ENCODE measurements at places on chromosomes 5 and 9. TPM values are rescaled to one million over a fixed set of nuclear protein-coding genes. Genes with fewer than 3 reads are reported as not detected.
A peak's percentile ranks its signal among the peaks of the same experiment; 100 is the strongest.

- DNase-seq, result no peak
Observed at GRCh38 chr5:26259081-26259480, 779.3 kb downstream of the CDH9 start.

DNA sequence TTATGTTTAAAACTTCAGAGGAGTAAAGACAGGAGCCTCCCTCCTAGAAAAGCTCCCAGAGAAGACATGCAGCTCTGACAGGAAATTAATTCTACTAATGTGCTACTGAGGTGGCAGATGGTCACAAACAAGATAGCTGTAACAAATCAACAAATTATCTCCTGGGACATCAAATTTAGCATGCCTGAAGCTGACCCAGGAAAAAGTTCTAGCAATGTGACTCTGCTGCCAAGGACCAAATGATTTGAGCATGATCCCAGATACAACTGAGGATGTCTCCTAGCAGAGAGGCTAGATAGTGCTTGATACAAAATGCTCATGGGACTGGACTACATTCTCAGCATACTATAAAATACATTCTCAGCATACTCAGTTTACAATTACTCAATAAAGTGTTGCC, 413.5 kb upstream of the SMC2 start:
- DNase-seq, result no peak

DNA sequence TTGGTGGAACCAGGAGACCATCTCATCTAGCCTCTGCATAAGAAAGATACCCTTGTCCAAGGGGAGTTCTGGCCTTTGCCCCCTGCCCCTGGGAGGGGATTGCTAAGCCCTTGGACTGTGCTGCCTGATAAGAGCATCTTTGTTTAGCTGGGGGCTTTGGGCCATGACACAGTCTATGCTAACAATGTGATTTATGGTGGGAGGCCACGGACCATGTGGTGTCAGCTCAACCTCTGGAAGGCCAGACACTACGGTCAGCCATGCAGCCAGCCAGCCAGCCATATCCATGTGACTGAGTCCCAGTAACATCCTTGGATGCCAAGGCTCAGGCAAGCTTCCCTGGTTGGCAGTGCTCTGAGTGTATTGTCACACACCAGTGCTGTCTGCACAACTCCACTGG, 244.4 kb downstream of the FSTL4 start:
- DNase-seq, result no peak

- no peak for DNase-seq
Observed at GRCh38 chr9:91208837-91209236, 152.9 kb downstream of the AUH start.

- DNase-seq, result no peak
Observed at GRCh38 chr9:3968891-3969290, 331.0 kb downstream of the GLIS3 start.

DNA sequence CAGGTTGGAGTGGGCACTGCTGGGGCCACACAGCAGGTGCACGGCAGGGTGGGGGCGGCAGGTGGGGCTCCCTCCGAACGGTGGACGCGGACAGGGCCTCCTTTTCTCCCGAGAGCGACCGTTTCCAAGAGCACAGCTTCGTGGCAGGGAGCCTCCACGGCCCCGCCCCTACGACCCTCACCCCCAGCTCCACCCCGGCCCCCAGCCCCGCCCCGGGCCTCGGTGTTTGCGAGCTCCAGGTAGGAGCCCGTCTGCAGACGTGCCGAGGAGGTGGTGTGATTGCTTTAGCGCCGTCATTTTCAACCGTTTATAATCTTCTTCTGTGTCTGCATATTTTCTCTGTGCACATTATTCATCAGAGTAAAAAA, 8.8 kb downstream of the GRIN1 start:
- DNase-seq, result no peak

GRCh38 chr5:59164041-59164830, 581.4 kb downstream of the RAB3C start:
- no peak for DNase-seq

DNA sequence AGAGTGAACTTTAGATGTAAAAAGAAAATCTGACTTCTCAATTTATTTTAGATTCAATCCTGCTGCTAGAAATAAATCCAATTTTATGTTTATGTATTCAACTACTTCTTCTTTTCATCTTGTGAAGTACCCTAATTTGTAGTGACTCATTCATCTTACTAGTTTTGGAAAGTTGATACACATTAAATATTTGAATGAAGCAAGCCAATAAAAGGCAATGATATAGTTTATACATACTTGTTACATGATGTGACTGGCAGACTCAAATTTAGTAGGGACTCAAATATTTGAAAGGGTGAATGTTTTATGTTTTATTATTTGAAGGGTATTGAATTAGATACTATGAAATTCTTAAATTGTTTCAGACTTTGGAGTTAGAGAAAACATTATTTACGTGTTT, 34.7 kb downstream of the CSNK1G3 start:
- no peak for DNase-seq

- DNase-seq, result no peak
Observed at GRCh38 chr9:133969681-133970580, 22.2 kb downstream of the VAV2 start.

GRCh38 chr9:89919171-89919681, 314.4 kb downstream of the GADD45G start:
- peak; percentile 47 for DNase-seq

GRCh38 chr9:4225291-4226028, 74.4 kb downstream of the GLIS3 start:
- DNase-seq, result no peak

DNA sequence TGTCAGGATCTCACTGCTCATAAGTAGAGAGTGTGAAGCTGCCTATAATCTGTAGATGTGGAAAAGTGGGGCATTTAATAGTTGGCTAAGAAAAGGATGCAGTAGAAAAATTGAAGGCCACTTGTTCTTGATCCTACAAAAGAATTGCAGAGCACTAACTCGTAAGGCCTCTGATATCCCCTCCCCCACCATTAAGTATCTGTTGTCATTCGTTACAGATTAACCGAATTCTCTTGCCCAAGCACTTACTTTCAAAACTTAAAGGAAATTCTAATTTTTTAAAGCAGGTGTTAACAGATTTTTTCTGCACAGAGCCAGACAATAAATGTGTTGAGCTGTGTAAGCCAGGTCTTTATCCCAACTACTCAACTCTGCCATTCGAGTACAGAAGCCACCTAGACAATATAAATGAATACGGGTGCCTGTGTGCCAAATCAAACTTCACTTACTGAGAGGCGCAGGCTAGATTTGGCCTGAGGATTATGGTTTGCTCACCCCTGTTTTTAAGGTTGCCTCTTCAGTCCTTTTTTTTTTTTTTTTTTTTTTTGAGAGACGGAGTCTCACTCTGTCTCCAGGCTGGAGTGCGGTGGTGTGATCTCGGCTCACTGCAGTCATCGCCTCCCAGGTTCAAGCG, 234.8 kb downstream of the RFK start:
- no peak for DNase-seq

DNA sequence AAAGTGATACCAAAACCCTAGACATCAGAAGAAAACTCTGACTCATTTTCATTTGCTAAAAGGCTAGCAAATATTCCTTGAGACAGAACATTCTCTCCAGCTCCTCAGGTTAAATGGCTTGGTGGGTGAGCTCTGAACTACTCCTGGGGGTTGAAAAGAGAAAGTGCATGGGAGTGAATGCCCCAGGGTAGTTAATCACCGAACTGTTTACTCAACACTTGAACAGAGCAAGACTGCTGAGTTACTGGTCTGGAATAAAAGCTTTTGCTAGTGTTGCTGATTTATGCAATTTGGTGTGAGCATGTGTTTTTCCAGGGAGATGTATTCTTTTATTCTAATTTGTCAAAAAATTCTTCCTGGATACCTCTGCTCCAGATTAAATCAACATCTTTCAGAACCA, 88.3 kb upstream of the PRDM9 start:
- DNase-seq, result no peak

DNA sequence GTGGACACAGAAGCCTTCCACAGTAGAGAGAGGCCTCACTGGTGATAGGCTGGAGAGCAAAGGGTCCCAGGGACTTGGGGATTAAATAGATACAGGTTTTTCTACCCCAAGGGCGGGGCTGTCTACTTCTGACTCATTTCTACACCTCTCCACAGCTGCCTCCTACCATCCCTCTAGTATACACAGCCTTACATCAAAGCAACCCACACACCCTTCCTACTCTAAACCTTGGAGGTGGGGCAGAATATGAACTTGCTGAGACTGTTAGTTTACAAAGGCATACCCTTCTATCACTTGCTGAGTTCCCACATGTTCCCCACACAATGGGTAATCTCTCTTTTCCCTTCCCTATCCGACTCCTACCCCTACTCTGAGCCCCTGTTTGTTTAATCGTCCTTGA, 19.9 kb upstream of the PCA3 start:
- DNase-seq, result no peak

GRCh38 chr5:131776450-131776849, 20.4 kb downstream of the FNIP1 start:
- DNase-seq, result no peak

- no peak for DNase-seq
Observed at GRCh38 chr5:76082772-76083554, at the start of gene SV2C. TSS of gene SV2C (plus strand) at chr5:76083383. CDS start at chr5:76131751, 48,368 bp downstream.

DNA sequence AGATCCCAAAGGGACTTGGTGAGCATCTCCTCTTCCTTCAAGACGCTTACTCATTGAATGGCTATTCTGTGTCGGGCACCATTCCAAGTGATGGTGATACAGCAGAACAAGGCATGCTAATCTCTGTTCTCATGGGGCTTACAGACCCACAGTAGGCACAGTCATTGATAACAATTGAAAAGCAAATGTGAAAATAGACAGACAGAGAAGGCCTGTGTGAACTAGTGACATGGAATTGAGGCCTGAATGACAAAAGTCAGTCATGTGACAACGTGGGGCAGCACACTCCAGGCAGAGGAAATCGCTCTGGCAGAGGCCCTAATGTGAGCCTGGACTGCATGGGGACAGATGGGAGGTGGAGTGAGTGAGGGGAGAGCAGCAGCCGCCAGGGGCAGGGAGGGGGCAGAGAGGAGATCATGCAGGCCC, 70.7 kb upstream of the CPLX2 start:
- DNase-seq, result no peak

GRCh38 chr9:112375361-112375760, 4.5 kb upstream of the HSDL2 start:
- DNase-seq, result no peak

GRCh38 chr9:85511746-85512145, 230.0 kb downstream of the AGTPBP1 start:
- DNase-seq, result no peak

- peak; percentile 16 for DNase-seq
Observed at GRCh38 chr9:74953235-74953751, 581 bp upstream of the C9orf40 start.

DNA sequence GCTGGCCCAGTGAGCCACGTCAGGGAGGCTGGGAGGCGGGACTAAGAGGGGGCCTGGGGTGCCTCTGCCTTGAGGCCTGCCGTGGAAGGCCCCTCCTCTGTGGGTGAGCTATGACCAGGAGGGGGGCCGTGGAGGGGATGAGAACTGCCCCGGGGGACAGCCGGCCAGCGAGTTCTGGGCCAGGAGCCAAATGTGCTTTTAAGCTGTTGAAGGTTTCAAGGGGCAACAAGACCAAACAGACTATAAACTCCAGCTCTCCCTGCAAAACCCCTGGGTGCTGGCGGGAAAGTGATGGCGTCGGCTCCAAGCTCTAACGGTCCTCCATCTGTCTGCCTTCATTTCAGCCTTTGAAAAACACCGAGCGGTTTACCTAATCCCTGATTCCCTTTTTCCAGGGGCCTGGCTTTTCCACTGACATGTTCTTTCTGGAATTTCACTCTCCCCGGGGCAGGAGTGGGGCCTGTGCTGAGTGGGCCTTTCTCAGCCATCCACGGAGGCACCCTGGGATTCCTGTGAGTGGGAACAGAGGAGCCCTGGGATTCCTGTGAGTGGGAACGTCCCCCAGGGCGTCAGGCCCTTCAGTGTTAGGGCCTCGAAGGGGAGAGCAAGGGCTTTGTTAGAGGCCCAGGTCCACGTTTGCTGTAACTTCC, 65.6 kb downstream of the COL5A1 start:
- no peak for DNase-seq

The SPATA31A1 gene
- not detected for polyA plus RNA-seq

The LCN9 gene
- polyA plus RNA-seq, result not detected

The PCDHB2 gene
- not detected for polyA plus RNA-seq

The SLC28A3 gene
- polyA plus RNA-seq, result not detected

The CCL19 gene
- not detected for polyA plus RNA-seq

The TRPM6 gene
- polyA plus RNA-seq, result not detected

The BHMT2 gene
- polyA plus RNA-seq, result not detected

The PHPT1 gene
- polyA plus RNA-seq, result 80.5 TPM

The GARIN3 gene
- not detected for polyA plus RNA-seq

Measured in CD4-positive, CD25-positive, alpha-beta regulatory T cell (primary cell).